ENCODE measurements at places on chromosomes 11 and 22. TPM values are rescaled to one million over a fixed set of nuclear protein-coding genes. Genes with fewer than 3 reads are reported as not detected.

- DNase-seq, result peak; percentile 79
Observed at GRCh38 chr11:76810151-76810853, 27.1 kb downstream of the TSKU start.

DNA sequence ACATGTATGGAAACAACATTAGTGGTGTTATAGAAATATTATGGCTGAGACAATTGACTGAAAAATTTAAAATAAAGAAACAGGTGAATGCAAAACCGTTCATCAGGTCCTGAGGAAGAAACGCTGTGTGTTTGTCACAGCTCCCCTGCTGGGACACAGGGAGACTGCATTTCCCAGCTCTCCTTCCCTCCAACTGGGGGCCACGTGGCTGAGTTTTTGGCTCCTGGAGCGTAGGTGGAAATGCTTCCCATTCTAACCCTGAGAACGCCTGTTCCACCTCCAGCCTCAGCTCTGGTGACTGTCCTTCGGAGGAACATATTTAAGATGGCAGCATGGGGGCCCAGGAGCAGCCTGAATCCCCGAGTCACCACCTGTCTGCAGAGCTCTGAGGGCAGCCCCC lies 398.6 kb downstream of the BRD1 start:
- no peak for DNase-seq

GRCh38 chr11:134398079-134398444 lies 14.0 kb downstream of the B3GAT1 start:
- DNase-seq, result no peak

GRCh38 chr11:72127923-72128322 lies 7.6 kb upstream of the FOLR3 start:
- no peak for DNase-seq

DNA sequence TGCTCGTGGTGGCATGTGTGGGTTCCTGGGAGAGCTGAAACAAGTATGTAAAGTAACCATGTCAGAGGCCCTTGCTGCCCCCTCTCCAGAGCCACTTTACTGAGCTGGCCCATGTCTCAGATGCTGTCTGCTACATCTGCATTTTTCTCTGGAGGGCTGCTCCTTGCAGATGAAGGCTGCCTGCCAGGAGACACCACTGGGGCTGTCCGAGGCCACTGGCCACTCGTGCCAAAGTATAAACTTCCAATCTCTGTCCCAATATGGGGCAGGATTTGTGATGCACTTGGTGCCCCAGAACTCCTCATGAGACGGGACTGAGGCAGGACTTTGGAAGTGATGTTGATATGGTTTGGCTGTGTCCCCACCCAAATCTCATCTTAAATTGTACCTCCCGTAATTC lies 478.4 kb upstream of the B3GAT1 start:
- DNase-seq, result no peak

DNA sequence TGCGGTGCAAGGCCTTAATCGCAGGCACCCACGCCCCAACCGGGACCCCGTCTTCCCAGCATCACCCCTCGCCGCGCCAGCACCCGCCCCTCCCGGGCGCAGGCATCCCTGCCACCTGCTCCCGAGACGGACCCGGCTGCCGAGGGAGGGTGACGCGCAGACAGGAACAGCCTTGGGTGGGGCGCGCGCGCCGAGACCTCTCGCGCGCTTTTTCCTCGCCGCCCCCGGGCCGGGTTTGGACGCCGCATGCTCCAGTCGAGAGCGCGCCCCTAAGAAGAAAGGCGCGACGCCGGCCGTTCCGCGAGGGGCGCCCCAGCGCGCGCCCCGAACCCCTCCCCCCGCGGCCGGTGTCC lies 504 bp downstream of the CFL1 start:
- peak; percentile 33 for DNase-seq

GRCh38 chr22:45211435-45211834 lies 29.3 kb downstream of the KIAA0930 start:
- DNase-seq, result no peak

DNA sequence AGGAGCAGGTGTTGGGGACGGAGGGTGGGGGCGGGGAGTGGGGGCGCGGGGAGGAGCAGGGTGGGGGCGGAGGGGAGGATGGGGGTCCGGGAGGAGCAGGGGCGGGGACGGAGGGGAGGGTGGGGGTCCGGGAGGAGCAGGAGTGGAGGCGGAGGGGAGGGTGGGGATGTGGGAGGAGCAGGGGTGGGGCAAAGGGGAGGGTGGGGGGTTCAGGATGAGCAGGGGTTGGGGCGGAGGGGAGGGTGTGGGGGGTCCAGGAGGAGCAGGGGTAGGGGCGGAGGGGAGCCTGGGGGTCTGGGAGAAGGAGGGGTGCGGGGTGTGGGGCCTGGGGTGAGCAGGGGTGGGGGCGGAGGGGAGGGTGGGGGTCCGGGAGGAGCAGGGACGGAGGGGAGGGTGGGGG lies 17.1 kb downstream of the CRELD2 start:
- DNase-seq, result peak; percentile 78

GRCh38 chr22:37662039-37662438 lies 3.5 kb downstream of the PDXP start:
- DNase-seq, result no peak

- no peak for DNase-seq
Observed at GRCh38 chr22:47019012-47019790, 256.8 kb downstream of the TBC1D22A start.

- DNase-seq, result no peak
Observed at GRCh38 chr22:50542416-50542927, 3.2 kb upstream of the KLHDC7B start.

- DNase-seq, result no peak
Observed at GRCh38 chr22:28949788-28950187, 66.4 kb downstream of the ZNRF3 start.

DNA sequence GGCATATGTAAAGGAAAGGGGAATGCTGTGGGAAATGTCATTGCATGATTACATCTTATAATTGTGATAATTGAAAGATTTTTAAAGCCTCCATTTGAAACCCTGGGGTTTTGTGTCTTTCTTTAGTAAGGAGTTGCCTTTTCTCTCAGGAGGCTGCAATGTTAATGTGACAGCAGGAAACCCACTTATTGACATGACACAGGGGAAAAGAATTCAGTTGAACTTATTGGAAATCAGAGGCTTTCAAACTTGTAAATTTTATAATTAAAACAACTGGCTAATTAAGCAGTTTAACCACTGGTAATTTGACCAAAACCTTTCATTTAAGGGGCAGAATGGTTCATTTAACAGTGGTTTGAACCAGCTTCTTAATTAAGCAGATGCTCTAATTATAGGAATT lies 31.2 kb downstream of the MRPL48 start:
- peak; percentile 46 for DNase-seq

- no peak for DNase-seq
Observed at GRCh38 chr11:67494371-67495233, 10.6 kb downstream of the PITPNM1 start.

DNA sequence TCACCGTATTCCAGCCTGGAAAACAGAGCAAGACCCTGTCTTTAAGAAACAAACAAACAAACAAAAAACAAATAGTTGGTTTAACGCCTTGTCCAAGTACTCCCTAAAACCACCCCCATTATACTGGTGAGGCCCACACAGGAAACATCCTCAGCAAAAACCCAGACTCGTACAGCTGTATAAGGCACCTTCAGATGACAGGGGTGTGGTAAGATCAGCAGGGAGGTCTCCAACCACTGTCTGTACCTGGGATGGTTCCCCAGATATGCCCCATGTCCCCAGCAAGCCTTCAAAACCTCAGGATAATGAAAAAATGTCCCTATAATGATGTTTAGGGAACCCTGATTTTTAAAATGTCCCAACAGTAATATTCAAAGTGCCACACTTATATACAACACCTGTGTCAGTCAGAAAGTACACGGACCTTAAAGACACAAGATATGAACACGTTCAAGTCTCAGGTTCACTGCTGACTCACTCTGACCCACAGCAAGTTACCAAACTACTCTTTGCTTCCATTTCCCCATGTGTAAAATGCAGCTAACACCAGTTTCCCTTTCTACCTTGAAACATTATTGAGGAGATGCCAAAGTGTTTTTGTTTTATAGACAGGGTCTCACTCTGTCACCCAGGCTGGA lies 9.3 kb downstream of the SF3A1 start:
- no peak for DNase-seq

GRCh38 chr11:33829430-33830141 lies 55.3 kb upstream of the FBXO3 start:
- peak; percentile 35 for DNase-seq

- DNase-seq, result peak; percentile 42
Observed at GRCh38 chr11:95450547-95451123, 219.6 kb upstream of the SESN3 start.

- DNase-seq, result no peak
Observed at GRCh38 chr11:86210898-86211297, 33.7 kb upstream of the EED start.

DNA sequence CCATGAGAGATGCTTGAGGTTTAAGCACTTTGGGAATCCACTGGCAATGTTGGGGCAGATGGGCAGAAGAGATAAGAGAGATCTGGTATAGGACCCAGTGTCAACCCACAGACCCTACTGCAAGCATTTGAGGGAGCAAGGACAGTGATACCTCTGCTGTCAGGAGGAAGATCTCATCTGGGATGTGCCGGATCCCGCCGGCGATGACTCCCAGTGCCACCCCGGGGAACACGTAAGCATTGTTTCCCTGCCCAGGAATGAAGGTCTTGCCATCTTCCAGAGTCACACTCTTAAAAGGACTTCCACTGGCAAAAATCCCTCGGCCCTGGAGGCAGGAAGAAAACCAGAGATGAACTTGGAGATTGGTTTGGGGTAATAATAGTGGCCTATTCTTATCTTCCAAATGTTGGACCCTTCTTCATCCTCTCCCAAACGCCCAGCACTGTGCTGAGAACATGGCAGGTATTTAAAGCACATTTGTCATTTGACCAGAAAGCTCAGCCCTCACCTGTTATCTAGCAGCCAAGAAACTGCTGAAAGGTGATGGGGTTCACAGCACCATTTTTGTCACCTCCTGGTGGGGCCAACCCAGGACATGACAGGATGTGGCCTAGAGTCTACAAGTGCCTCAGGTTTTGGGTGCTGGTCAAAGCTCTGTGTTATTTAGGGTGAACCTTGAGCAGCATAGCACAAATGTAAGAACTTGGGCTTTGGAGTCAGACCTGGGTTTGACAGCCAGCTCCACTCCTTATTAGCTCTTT lies 71.7 kb downstream of the CCDC81 start:
- DNase-seq, result no peak

DNA sequence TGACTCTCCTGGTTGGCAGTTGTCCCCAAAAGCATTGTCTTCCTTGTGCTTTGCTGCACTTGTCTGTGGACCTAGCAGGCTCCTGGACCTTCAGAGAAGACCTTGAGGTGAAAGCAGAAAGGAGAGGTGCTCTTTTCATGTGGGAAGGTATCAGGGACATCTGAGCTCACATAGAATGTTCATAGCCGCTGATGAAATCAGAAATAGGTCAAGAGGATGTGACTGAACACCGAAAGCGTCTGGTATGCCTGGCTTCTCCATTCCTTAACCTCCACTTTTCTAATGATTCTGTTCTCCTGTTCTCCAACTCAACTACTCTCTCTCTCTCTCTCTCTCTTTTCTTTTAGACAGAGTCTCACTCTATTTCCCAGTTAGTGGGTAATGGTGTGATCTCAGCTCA lies 6.2 kb upstream of the CUL5 start:
- no peak for DNase-seq

GRCh38 chr11:119248750-119249670 lies 42.9 kb downstream of the CBL start:
- DNase-seq, result no peak

DNA sequence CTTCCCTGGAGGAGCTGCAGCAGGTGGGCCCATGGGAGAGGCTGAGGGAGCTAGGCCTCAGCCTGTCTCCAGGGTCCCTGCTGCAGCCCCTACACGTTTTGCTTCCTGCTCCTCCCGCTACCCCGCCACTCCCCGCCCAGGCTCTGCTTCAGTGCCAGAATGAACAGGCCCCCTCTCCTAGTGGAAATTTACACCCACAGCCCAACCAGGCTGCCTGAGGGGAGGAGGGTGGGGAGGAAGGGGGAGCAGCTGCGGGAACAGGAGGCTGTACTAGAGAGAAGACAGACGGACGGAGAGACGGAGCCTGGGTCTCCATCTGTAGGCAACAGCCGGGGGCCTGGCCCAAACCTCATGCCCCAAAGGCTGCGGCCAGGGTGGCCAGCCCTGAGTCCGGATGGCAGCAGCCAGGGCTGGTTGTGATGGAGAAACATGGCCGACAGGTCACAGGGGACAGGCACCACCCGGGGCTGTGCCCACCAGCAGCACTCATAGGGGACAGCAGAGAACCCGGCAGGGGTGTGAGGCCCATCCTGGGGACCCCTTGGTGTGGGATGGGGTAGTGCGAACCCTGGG lies 20.6 kb downstream of the FLRT1 start:
- DNase-seq, result no peak

DNA sequence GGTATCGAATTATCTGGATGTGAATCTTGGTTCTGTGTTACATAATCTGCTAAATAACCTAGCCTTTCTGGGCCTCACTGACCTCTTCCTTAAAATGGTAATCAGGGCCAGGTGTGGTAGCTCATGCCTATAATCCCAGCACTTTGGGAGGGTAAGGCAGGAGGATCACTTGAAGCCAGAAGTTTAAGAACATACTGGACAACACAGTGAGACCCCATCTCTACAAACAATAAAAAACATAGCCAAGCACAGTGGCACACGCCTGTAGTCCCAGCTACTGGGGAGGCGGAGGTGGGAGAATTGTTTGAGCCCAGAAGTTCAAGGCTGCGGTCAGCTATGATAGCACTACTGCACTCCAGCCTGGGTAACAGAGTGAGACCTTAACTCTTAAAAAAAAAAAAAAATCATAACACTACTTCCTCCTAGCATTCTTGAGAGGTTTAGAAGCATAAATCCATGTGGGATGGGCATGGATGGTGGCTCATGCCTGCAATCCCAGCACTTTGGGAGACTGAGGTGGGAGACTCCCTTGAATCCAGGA lies 72.5 kb downstream of the C11orf65 start:
- DNase-seq, result no peak

- no peak for DNase-seq
Observed at GRCh38 chr11:1171985-1172728, 14.4 kb downstream of the MUC5AC start.

GRCh38 chr11:38819981-38820380 lies 2221.9 kb upstream of the RAG2 start:
- DNase-seq, result no peak

GRCh38 chr11:8250434-8250833 lies 13.2 kb downstream of the LMO1 start:
- no peak for DNase-seq

- no peak for DNase-seq
Observed at GRCh38 chr11:121479698-121480238, 27.0 kb upstream of the SORL1-AS1 start.

GRCh38 chr11:126990716-126991480 lies 9.7 kb downstream of the KIRREL3 start:
- DNase-seq, result no peak

- no peak for DNase-seq
Observed at GRCh38 chr11:38950867-38951266, 2352.8 kb upstream of the RAG2 start.

The ROM1 gene
- total RNA-seq, result 2.4 TPM

The ACRV1 gene
- total RNA-seq, result under 0.01 TPM

The LRRC74B gene
- total RNA-seq, result not detected

The MYBPC3 gene
- total RNA-seq, result not detected

The CD3D gene
- not detected for total RNA-seq

The DEUP1 gene
- total RNA-seq, result not detected

The C1QTNF4 gene
- total RNA-seq, result 0.40 TPM
